ENCODE measurements at places on chromosomes 2 and 18.

DNA sequence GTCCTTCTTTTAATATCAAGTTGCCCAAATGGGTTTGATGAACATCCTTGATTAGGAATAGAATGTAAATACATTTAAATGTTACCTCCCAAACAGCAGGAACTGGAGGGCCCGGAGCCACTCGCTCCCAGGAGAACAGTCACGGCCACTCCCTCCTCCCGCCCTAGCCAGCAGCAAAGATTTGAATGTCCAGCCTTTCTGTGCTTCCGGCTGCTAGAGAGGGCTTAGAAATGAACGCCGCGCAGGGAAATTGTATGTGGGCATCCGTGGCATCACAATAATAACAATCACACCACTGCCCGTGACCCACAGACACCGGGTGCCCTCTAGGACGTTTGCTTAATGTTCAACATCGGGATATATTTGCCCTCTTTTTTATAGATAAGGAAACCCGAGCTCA lies 164.9 kb upstream of the SALL3 start:
- no peak for DNase-seq

DNA sequence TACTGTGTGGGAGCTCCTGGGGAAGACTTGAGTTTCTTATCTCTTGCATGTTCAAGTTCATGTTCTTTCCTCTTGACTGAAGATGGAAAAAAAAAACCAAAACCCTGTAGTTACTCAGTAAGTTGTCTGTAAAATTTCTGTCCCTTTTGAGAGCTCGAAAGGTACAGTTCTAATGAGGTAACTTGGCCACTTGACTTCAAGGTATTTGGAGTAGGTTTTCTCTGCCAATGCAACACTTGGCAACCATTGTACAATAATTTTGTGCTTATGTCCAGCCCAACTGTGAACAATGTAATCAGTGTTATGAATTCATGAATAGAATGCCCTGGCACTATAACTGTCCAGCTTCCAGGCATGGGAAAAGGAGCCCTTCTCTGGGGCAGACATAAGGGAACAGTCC lies 111.0 kb downstream of the LIPG start:
- DNase-seq, result no peak

DNA sequence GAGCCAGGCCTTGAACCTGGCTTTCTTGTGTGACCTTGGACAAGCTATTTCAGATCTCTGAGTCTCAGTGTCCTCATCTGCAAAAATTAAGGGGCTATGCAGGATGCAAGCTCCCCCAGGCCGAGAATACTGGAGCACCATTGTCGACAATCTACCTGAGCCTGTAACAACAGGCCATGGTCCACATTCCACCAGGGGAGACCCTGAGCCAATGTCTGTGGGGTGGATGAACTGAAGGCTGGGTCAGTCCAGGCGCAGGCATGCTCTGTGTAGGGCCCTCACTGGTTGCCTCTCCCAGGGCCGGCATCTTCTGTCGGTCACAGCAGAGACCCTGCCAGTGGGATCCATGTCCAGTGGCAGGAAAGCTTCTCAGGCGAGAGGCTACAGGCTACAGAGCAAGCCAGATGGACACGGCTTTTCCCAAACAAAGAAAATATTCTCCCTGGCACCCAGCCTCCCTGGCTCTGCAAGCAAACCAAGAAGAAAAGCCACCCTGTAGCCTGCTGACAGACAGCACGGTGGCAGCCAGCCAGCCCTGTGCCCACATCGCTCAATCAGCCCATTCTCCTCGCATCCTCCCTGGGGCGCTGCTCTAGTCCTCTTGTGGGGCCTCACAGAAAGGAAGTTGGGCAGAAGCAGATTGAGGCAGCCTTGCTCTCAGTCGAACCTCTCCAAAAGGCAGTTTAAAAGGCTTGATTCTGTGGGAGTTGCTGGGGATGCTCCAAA lies 48.7 kb upstream of the FZD7 start:
- DNase-seq, result no peak

GRCh38 chr2:185835974-185836373 lies 97.4 kb downstream of the FSIP2 start:
- DNase-seq, result no peak

GRCh38 chr2:164899121-164899520 lies 56.2 kb downstream of the SLC38A11 start:
- DNase-seq, result no peak

- DNase-seq, result no peak
Observed at GRCh38 chr2:212936572-212936971, 214.8 kb downstream of the IKZF2 start.

- no peak for DNase-seq
Observed at GRCh38 chr18:32542221-32542798, 71.6 kb upstream of the GAREM1 start.

- no peak for DNase-seq
Observed at GRCh38 chr2:139684286-139684860, 904.2 kb upstream of the NXPH2 start.

Measured in SHP77 treated with DMSO at 0.1 percent for 48 hours (cell line).